D721Med (cell line): ENCODE measurements at places on chromosomes 1 and 21.

GRCh38 chr1:175075572-175076568 is 8.2 kb downstream of the TNN start:
- no peak for DNase-seq

GRCh38 chr1:10498231-10498630 is 23.5 kb downstream of the PEX14 start:
- no peak for DNase-seq

DNA sequence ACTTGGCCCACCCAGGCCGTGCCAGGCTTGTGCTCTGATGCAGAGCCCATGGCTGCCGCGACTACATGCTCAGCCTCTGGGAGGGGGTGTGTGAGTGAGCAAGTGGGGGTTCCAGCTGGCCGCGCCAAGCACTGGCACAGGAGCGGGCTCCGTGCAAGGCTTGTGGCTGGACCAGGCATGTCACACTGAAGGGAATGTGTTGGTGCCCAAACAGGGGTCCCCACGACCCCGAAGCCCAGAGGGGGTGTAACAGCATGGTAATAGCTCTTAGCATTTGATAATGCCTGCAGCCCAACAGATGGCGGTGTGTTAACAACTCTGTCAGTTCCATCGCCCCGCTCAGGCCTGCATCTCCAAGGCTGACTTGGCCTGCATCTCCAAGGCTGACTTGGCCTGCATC is 38.3 kb upstream of the CD46 start:
- DNase-seq = no peak

GRCh38 chr1:40712405-40712944 is 21.0 kb downstream of the NFYC start:
- DNase-seq = no peak

DNA sequence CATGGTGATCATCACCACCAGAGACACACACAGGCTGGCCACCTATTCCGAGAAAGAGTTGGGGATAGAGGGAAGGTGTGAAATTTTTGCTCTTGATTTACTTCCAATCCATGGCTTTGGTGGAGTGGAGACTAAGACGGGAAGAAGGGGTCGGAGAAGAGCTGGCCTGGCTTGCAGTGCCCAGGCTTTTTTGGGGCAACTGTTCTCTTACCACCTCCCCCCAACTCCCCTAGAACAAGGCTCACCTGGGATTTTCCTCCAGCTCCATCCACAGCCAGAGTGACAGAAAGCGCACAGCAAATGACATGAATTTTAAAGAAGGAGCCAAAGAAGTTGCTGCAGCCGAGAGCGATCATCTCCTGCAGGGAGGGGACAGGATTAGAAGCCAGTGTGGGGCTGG is 16.0 kb downstream of the SLC26A9 start:
- no peak for DNase-seq
